T-helper 17 cell (primary cell): ENCODE measurements at places on chromosomes 5 and 9.

DNA sequence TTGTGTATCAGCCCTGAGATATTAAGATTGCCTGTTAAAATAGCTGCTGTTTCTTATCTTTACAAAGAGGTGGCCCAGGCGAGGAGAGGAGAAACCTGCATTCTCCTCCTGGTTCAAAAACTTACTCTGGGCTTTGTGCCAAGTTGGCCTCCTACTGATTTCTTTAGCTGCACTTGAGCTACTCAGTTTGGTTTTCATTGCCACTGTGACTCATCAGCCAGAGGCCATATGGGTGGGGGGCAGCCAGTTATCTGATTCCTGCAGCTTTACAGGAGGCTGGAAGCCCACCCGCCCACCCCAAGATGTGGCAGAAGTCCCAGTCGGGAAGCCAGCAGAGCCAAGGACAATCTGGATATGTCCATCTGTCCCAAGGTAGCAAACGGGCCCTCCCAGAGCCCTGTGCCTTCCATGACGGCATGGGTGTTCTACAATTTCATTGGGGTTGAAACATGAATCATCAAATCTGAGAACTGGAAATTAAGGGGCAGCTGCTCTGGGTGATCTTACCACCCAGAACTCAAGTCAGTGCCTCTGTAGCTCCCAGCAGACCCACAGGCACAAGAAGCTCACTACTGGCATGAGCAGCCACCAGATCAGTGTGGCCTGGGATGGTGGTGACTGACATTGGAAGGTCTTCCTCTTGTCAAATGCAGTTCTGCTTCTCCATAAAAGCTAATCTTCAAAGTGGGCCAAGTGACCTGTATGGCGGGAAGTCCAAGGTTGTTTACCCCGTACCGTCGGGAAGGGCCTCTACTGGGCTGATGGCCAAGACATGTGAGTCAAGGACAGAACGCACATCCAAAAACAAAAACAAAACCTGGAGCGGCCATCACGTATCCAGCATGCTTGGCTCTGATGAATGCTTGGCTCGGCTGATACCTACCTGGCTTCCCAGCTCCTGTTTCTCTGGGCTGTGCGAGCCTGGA is 15.6 kb downstream of the FCN2 start:
- no peak for DNase-seq

DNA sequence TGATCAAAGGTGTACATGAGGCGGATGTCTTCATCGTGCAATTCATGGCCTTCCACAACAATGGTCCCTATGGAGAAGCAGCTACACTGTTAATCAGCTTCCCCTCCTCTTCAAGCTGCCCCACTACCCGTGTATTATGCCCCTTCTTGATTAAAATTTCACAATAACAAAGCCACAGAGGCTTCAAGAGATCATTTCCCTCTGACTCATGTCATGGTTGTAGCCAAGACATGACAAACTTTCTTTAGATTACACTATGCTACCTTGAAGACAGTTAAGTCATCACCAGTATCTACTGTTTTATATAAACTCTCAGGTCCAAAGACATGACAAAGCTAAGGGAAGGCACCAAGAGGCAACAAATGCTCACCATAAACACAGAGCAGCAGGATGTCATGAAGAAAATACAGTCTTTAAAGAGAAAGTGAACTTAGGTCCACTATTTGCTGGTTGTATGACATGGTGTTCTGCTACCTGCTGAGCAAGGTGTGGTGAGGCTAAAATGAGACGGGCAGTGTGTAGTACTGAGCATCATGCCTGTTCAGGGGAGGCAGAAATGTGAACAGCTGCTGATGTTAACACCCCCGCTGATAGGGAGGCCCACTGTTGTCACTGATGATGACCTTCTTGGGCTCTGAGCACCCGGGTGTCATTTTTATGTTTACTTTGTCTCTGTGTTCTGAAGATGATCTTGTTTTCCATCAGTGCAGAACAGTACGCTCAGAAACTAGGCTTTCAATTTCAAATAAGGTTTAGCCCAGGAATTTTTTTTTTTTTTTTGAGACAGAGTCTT is 48.3 kb downstream of the IARS1 start:
- DNase-seq, result no peak

DNA sequence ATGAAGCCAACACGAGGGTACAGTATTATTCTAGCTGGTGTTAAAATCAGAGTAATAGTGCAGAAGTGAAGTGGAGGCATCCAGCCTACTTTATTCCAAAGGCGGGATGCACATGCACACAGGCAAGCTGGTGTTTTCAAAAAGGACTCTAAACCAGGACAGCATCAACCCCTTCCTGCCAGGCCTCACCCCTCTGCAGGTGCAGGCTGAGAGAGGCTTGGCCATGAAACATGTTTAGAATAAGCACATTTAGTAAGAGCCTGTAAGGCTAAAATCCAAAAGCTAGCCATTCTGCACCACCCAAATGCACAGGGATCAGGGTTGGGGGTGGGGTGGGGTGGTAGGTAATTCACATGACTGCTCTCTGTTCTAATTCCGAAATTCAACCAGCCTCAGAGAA is 71.2 kb downstream of the SHC3 start:
- no peak for DNase-seq

DNA sequence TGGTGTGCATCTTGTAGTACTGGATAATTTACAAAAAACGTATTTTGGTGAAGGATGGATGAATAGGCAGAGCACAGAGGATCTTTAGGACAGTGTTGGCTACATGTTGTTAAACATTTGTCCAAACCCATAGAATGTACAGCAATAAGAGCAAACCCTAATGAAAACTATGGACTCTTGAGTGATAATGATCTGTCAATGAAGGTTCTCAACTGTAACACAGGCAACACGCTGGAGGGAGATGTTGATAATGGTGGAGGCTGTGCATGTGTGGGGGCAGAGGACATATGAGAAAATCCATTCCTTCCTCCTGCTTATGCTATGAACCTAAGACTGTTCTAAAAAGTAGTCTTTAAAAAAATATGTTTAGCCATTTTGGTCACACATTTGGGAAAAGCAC is 194.0 kb downstream of the FER start:
- no peak for DNase-seq

DNA sequence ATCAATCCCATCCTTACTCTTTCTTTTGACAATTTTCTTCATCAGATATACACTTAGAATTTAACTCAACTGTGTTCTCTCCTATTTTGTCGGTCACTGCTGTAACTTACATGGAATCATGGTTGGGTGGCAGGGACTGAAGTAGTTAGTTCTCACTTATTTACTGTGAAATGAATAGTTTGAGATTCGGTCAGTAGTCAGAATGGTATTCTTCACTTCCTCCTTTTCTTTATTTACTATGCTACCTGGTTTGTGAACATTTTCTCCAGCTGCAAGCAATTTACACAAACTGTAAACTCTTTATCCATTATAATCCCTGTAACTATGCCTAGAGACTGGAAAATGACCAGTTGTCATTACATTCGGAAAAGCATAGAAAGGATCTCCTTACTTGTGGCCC is 41.5 kb upstream of the GDNF start:
- no peak for DNase-seq

DNA sequence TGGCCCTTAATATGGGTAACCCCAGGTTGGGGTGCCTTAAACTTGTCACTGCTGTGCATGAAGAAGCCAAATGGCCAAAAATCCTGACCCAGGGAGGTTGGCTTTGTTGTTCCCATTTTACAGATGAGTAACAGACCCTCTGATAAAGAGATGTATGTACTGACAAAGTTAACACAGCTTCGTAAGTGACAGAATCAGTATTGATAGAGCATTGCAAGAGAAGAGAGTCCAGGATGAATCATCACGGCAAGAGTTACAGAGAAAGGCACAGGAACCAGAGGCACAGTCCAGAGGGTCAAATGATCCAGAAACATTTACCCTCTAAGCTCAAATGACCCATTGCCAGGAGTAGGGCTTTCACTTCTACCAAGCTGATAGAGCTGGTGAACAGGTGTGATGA is 103.8 kb upstream of the SMC2 start:
- no peak for DNase-seq

- DNase-seq, result no peak
These were observed 177.0 kb upstream of the PPP1R26 start for GRCh38 chr9:135302329-135303279.

GRCh38 chr9:114387680-114388356 is at the start of gene AKNA:
Gene AKNA, minus strand, starts transcription at chr9:114387982. Its CDS starts 6,649 bp downstream, at chr9:114381333.
- DNase-seq, result peak; percentile 73
